ENCODE measurements at places on chromosomes 6 and 20.
A peak's percentile ranks its signal among the peaks of the same experiment; 100 is the strongest.

DNA sequence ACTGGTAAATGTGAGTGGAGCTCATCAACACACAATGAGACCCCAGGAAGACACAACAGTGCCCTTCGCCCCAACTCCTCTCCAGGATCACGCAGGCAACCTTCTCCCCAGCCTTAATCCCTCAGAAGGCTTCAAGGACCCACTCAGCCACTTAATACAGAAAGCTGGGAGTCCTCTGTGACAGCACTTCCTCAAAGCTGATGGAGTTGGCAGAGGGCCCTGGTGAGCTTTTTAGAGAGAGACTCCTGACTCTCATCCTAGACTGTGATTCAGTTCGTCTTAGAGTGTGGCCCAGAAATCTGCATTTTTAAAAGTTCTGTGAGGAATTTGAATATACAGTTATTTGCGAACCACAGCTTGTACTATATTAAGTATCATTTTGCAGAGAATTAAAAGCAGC is 187.7 kb downstream of the UST start:
- no peak for DNase-seq

DNA sequence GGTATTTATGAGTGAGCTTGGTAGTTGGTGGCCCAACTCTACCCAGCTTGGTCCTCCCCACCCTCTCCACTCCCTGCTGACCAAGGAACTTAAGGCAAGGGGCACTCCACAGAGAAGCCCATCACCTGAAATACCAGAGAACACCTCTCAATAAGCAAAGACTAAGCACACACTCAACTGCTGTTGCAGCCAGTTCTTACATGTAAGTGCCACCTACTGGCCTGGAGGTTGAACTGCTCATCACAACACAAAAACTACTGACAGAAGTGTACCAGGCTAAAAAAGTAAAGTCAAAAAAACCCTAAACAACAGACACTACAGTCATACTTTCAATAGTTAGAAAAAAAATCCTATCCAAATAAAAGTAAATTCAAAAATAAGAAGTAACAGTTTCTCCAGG is 146.2 kb downstream of the FAM83B start:
- peak; percentile 32 for DNase-seq

DNA sequence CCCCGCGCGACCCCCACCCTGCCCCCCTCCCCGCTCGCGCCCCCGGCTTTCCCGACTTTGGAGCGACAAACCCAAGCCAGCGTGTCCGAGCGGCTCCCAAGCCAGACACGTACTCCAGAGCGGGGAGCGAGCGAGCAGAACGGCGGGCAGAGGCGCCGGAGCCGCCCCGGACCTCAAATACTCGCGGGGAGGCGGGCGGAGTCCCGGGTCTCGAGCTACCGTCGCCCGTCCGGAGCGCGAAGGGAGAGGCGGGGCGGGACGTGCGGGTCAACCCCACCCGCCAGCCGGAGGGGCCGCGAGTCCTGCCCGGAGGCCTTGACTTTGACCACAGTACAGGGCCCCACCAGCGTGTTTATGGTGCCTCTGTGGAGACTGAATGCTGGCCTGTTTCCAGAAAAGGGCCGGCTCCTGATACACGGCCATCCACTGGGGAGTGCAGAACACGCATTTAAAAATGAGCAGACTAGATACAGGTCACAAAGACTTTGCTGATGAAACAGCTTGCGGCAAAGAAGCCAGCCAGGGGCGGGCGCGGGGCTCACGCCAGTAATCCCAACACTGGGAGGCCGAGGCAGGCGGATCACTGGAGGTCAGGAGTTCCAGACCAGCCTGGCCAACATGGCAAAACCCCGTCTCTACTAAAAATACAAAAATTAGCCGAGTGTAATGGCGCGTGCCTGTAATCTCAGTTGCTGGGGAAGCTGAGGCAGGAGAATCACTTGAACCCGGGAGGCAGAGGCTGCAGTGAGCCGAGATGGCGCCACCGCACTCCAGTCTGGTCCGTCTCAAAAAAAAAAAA is at the start of gene SERPINB6:
SERPINB6 (minus strand) TSS at position 148 of the 799 bp plus-strand sequence. CDS start 12,235 bp downstream, outside the sequence.
- DNase-seq: no peak

DNA sequence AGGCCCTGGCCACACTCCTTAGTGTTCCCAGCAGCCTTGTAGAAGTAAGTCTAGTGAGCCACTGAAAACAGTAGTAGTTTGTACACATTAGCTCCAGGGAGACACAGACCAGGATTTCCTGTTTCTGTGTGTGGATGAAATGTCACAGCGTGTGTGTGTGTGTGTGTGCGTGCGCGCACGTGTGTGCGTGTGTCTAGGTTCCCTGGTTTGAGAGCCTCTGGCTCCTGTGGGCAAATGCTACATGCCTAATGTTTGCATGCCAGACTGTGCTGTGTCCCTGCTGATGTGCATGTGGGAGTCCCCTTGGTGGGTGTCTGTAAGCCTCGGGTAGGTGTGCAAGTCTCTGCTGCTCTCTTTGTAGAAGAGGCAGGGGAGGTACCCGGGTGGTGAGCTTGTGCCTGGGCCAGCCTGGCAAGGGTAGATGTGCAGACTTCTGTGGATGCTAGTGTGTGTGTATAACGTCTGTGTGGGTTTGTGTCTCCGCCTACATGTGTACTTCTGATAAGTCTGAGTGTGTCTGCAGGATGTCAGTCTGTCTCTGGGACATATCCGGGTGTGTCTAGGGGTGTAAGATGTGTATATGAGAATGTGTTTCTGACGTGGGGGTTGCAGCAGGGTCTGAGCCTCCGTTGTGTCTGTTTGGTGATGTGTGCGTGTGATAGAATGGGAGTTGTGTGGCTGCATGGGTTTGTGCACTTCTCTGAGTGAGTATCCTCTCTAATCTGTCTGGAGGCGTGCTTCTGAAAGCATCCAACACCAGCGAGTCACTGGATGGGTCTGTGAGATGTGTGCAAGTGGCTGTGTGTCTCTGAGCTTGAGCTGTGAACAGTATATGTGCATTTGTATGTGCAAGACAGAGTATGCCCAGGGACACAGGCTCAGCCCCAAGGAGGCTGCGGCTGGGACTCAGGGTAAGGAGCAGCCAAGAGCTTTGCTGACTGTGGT is 19.0 kb upstream of the TLDC2 start:
- DNase-seq: no peak

GRCh38 chr6:108250240-108250866 is 10.5 kb downstream of the SNX3 start:
- DNase-seq: peak; percentile 62

GRCh38 chr6:113365191-113365590 is 492.0 kb upstream of the MARCKS start:
- DNase-seq: no peak

DNA sequence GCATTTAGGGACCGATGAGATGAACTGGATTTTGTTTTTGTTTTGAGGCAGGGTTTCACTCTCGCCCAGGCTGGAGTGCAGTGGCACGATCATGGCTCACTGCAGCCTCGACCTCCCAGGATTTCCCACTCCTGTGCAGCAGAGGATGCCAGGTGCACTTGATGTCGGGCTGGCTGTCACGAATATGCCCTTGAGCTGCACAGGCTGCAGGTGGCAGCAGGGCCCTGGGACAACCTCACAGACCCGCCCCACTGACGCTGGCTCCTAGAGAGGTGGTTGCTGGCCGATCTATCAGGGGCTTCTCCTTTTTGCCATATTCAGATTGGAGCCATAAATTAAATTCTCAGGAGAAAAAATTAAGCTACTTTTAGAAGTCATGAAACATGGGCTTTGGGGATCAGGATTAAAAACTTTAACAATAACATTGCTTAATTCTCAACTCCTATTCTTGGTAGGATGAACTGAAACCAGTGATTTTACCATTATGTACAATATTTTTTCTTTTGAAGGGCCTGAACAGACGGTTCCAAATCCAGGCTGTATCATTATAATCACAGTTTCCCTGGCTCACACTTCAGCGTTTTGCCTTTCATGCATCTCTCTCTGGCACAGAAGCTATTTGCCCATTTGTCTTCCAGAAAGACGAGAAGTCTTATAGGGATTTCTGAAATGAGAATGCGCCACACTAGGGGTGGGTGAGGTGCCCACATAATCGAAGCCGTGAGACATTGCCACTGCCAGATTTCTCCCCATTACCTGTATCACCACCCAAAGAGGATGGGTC is 32.4 kb downstream of the NQO2 start:
- no peak for DNase-seq

- DNase-seq: peak; percentile 64
Measured at GRCh38 chr20:50580016-50580747, 70.0 kb downstream of the PTPN1 start.

DNA sequence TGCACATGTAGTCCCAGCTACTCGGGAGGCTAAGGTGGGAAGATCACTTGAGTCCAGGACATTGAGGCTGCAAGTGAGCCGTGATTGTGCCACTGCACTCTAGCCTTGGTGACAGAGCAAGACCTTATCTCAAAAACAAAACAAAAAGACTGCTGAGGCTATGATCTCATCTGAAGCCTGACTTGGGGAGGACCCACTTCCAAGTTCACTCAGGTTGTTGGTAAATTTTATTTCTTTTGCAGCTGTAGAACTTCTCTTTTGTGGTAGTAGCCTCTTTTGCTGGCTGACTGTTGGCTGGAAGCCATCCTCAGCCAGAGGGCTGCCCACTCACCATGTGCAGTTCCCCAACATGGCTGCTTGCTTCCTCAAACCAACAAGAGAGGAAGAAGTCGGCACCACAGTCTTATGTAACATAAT is 36.8 kb upstream of the ME1 start:
- DNase-seq: peak; percentile 87

DNA sequence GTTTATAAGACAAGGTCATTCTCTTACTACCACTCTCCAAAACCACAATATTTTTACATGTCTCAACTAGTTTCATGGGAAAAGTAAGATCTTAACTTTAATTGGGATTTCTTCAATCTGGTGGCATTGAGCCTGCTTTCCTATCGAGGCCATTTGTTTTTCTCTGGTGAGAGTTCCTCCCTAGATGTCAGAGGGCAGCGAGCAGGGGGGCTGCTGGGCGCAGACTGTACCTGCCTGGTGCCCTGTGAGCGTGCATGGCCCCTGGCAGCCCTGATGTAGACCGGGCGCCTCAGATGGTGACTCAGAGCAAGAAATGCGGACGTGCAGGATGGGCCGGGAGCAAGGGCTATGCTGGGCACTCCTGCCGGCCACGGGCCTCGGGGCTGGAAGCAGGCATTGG is 27.2 kb downstream of the ERMARD start:
- DNase-seq: no peak

DNA sequence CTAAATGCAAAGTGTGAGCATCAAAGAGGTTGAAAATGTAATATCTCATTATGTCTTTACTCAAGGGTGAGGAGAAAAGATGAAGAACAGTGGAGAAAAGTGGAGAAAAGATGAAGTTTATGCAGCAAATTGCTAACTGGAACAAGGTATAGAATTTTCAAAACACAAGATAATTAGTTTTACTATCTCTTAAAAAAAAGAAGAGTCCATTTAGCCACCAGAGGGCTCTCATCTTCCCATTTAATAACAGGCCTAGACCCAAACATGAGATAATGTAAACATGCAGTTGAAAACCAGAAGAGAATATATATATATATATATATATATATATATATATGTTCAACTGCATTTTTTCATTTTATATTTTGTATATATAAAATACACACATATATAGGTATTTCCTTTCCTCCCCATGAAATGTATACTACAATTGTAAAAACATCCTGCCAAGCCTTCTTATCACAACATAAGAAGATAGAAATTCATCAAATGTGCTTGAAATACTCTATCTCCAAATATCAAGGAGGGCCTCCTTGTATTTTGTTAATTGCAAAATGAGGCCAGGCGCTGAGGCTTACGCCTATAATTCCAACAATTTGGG is 78.4 kb downstream of the ADTRP start:
- peak; percentile 71 for DNase-seq

- no peak for DNase-seq
Measured at GRCh38 chr6:21559238-21559637, 34.3 kb upstream of the SOX4 start.

- no peak for DNase-seq
Measured at GRCh38 chr6:161134550-161135298, 139.1 kb downstream of the AGPAT4 start.

DNA sequence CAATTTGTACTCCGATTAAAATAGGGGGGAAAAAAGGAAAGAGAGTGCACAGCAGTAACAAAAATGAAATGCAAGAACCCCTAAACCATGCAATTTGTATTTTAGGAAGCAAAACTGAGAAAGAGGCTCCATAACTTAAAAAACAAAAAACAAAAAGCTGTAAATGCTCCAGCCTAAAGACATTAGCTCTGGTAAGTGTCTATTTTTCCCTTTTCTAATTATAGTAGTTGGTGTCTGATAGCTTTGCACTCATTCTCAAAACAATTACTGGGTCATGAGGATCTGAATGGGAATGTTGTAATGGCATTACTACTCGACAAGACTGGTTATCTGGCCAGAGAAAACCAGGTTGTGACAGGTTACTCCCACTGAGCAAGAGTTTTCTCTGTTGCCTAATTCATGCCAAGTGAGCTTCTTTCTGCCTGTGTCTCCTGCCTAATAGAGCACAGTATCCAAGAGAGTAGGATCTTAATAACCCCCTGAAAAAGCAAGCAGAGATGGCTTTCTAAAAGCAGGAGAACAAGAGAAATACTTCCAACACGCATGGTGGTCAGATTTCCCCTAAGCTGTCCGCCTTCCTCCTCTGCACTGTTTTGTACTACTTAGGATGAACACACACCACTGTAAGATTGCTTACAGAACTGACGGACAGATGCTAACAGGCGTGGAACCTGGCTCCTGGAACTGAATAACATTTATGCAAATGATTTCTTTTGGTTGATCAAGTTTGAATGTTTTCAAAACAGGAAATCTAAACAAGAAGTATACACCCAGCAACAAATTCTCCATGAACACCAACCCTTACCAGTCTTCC is 86.4 kb downstream of the FKBP5 start:
- DNase-seq: peak; percentile 70

DNA sequence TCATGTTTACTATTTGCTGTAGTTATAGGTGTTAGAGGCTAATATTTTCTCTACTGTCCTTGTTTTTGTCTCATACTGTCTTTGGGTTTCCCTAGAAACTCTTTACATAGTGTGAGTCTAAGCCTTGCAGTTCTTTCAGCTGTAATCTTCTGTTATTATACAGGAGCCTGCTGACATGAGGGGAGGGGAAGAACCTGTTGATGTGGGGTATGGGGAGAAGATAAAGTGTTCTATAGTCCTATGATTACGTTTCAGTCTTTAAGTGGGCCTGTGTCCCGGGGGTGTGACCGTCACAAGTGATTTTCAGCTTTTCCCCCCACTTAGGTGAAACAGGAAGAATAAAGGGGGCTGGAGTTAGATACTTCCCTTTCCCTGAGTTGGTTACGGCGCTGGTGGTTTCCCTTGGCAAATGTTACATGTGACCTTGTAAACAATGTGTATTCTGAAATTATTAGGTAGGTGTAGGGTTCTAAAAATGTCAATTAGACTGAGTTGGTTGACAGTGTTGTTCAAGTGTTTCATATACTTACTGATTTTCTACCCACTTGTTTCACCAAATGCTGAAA is 41.3 kb downstream of the REV3L start:
- peak; percentile 63 for DNase-seq

GRCh38 chr6:104540743-104541142 is 319.0 kb downstream of the HACE1 start:
- DNase-seq: no peak

Data from NB4 (cell line).